ENCODE measurements at places on chromosomes 3 and 15.

GRCh38 chr3:38533285-38533976 is 37.3 kb downstream of the EXOG start:
- no peak for DNase-seq

- DNase-seq = no peak
Measured at GRCh38 chr15:89074402-89075012, 13.7 kb upstream of the ABHD2 start.

GRCh38 chr15:73176598-73176997 is 124.3 kb downstream of the NEO1 start:
- DNase-seq = no peak

DNA sequence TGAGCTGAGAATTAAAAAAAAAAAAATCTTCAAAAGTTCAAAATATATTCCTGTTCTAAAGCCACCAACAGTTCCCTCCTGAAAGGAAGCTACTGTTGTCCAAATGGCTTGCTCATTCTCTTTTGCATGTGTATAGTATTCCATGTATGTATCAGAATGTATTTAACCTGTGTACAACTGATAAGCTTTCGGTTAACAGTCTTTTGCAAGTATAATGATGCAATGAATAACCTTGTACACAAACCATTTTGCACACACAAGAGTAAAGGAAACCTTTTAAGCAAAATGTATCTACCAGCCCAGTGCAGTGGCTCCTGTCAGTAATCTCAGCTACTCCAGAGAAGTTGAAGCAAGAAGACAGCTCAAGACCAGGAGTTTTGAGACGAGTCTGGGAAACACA is 32.6 kb downstream of the TOPBP1 start:
- DNase-seq = no peak

DNA sequence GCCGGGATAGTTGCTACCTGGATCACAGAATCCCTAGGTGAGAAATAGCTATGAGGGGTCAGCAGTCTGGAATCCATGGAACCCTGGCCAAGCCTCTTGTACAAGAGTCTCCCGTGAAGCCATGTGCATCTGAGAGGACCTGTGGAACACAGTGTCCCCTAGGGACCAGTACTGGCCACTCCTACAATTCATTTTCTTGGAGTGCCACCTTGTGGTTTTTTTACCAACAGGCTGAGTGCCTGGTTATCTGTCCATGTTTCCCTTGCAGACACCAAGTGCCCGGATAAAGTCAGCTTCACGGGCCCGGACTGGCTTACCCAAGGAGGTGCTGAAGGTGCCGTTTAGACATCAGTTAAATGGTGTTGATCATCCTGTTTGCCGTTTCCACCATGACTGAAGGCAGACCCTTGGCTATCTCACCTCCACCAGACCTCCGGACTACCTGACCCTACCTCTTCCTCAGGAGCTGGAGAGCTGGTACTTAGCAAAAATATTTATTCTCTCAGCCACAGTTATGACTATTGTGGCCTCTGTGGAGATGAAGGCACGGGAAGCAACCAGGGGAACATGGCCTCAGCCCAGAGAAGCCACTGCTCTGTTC is 93.9 kb downstream of the RBPMS2 start:
- no peak for DNase-seq

GRCh38 chr3:179558742-179559364 is 3.9 kb upstream of the ACTL6A start:
- peak; percentile 19 for DNase-seq

GRCh38 chr15:85116925-85117646 is 135.4 kb downstream of the PDE8A start:
- DNase-seq = no peak

DNA sequence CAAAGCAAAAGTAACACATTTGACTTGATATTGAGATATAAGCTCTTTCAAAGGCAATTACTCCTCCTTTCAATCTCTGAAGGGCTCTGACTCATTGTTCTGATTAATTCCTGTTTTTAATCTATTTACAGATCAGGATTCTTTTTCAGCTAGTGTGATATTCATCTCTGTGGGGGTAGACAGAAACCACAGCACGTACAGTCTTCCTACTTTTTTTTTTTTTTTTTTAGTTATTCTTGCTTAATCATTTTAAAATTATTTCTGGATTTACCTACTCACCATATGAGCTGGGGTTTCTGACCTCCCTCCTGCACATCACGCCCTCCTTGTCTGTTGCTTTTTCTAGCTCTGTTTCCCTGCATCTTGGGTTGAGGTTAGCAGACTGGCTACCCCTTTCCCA is 1.4 kb downstream of the CNTN3 start:
- DNase-seq = no peak

DNA sequence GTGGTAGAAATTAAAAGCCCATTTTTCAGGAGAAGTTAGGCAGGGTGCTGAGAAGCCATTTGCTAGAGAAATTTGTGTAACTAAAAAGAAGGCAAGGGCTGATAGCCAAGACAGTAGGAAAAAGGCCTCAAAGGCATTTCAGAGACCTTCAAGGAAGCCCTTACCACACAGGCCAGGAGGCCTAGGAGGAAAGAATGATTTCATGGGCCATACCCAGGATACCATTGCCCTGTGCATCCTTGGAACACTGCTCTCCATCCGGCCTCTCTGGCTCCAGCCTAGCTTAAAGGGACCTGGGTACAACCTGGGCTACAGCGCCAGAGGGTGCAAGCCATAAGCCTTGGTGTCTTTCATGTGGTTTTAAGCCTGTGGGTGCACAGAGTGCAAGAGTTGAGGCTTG is 193.6 kb upstream of the GRM7 start:
- no peak for DNase-seq

DNA sequence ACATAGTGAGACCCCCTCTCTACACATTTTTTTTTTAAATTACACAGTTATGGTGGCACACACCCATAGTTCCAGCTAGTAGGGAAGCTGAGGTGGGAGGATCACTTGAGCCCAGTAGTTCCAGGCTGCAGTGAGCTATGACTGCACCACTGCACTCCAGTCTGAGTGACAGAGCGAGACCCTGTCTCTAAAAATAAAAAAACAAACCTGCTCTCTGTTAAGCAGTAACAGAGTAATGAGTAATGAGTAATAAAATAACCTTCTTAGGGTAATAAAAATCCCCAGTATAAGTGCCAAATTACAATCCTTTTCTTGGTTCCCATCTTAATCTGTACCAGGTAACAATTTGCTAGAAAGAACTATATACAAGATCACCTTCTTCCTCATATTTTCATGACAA is 65.9 kb upstream of the PLXND1 start:
- no peak for DNase-seq

GRCh38 chr3:37319784-37320183 is 145.4 kb upstream of the LRRFIP2 start:
- no peak for DNase-seq

DNA sequence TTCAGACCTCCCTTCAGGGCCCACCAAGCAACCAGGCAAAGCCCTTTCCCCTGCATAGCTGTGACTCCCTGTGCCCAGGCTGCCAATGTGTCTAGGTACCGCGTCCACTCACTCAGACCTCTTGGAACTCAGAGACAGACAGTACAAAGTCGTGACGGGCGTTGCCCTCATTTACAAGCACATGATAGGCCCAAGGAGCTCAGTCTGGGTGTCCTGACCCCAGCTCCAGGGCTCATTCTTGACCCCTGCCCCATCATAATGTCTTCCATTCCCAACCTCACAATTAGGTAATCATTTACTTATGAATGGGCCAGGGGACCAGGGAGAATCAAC is 56.0 kb downstream of the KLF13 start:
- no peak for DNase-seq

GRCh38 chr3:9409981-9410854 is 12.8 kb downstream of the SETD5 start:
- DNase-seq = no peak

- no peak for DNase-seq
Measured at GRCh38 chr15:54540721-54541120, 562.5 kb downstream of the UNC13C start.

DNA sequence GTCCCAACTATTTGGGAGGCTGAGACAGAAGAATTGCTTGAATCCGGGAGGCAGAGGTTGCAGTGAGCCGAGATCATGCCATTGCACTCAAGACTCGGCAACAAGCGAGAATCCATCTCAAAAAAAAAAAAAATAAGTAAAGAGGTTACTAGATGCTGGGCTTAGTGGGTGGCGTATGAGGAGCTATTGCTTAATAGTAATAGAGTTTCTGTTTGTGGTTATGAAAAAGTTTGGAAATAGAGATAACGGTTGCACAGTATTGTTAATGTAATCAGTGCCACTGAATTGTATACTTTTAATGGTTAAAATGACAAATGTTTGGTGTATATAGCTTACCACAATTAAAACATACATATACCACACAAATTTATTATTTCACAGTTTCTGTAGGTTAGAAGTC is 14.7 kb upstream of the HHATL start:
- no peak for DNase-seq

- no peak for DNase-seq
Measured at GRCh38 chr3:82229397-82229796, 468.0 kb upstream of the GBE1 start.

DNA sequence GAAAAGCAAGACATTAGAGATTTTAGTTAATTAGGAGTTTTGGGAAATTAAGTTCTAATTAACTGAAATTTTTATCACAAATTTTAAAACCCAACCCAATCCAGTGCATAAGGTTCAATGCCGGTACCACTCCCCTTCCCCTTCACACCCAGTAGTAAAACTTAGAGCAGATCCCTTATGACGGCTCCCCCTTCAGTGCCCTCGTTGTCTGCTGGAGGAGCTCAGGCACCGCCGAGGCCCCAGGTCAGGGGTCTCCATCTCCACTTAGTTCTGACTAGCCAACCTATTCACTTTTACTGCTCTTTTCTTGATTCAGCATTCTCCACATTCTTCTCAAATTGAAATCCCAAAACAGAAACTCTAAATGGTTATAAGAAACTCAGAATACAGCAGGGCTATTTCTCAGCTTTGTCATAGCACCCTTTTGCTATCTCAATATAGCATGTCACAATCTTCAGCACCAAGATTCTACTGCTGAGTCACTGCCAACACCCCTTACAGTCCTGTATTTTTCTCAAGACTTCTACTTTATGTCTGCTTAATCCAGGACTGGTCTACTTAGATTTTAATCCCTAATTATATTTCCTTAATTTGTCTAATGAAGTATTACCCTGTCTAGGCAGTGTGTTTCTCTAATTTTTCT is 39.8 kb downstream of the TUBGCP4 start:
- DNase-seq = no peak

Data from stimulated activated CD8-positive, alpha-beta memory T cell treated with anti-CD3 and anti-CD28 coated beads, Interleukin-7, amount 100 ng/mL, for 48 hours (primary cell).